ENCODE measurements at places on chromosomes 4 and X.

- no peak for DNase-seq
Observed at GRCh38 chrX:153495903-153496589, 1.3 kb downstream of the BGN start.

DNA sequence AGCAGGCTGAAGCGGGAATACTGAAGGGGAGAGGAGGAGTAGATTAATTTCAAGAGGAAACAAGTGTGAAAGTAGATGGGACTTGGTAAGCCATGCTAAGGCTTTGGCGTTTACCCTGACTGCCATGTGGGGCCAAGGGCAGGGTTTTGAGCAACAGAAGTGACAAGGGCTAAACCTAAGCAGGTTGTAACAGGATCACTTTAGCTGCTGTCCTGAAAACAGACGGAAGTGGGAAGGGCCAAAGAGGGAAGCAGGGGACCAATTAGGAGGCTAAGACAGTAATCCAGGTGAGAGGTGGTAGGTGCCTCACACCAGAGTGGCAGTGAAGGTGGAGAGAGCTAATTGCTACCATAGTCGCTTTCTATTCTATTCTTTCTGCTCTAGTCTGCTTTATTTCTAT lies 166.5 kb downstream of the PJA1 start:
- DNase-seq = no peak

GRCh38 chr4:70705183-70706043 lies 16.4 kb upstream of the RUFY3 start:
- DNase-seq = peak; percentile 61

- DNase-seq = peak; percentile 85
Observed at GRCh38 chr4:75630174-75630936, at the start of gene CDKL2. TSS of gene CDKL2 (minus strand) at chr4:75630528. CDS start at chr4:75625988, 4,540 bp downstream.

DNA sequence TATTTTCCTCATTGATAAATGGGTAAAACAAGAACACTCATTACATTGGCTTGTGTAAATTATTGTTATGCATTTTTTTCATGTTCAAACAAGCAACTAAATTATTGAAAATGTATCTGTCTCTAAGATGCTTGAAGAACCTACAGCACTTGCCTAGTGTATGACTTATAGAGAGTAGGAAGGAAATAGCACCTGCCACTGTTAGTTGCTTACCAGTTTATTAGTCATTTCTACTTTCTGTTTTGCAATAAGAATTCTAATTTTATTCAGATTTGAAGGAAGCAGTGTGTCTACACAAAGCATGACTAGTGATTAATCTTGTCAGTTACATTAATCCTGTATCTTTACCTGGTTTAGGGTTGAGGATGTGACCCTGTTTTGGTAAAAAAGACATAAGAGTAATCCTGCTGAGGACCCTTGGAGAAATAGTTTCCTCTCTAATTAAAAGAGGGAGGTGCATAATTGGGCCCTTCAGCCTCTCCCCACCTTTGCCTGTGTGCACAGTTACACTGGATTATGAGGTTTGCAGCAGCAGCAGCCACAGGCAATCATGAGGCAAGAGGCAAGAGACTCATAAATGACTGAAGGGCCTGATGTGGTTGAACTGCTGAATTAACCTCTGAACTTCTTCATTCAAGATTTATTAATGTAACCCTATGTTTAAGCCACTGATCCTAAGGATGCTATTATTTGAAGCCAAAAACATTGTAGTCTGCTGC lies 1202.1 kb downstream of the ADGRL3 start:
- no peak for DNase-seq

GRCh38 chr4:150297861-150298474 lies 219.7 kb downstream of the DCLK2 start:
- DNase-seq = no peak

GRCh38 chrX:21155916-21156315 lies 218.3 kb upstream of the CNKSR2 start:
- no peak for DNase-seq

- no peak for DNase-seq
Observed at GRCh38 chr4:40675166-40675565, 45.5 kb upstream of the RBM47 start.

GRCh38 chr4:104589264-104589868 lies 94.7 kb upstream of the CXXC4 start:
- DNase-seq = no peak

- no peak for DNase-seq
Observed at GRCh38 chrX:53257670-53258423, 23.5 kb downstream of the IQSEC2 start.

- no peak for DNase-seq
Observed at GRCh38 chr4:176467001-176467400, 147.2 kb downstream of the SPCS3 start.

GRCh38 chr4:76952071-76952470 lies 2.5 kb downstream of the SEPTIN11 start:
- DNase-seq = no peak

DNA sequence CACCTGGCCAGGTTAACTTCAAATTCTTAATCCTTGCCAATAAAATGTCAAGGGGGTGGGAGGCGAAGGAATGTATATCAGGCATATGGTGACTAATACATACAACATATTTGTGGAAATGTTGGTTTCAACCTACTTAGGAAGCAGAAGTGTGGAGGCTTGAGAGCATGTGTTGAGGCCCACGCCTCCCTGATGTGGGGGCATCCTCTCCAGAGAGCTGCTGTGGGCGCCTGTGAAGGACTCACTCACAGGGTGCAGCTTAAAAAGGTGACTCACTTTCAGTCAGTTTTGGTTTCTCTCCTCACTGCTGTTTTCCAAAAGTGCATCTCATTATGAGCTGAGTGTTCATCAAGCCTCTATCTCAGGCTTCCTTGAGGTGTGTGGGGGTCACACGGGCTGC lies 27.5 kb downstream of the LNX1 start:
- peak; percentile 18 for DNase-seq

DNA sequence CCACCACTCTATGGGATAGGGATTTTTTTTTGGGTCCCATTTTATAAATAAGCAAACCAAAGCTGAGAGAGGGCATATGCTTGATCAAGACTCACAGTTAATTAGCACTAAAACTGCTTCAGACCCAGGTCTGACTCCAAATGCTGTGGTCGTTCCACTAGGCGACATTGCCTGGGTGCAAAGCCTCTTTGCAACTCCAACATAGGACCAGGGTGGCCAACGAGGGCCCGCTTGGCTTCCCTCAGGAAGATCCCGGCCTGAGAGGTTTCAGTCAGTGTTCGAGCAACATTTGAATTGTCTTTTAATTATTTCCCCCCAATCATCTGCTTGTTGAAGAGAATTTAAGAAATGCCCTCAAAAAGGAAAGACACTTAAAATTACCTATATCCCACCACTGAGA lies 11.2 kb downstream of the PJA1 start:
- DNase-seq = no peak

GRCh38 chr4:28226962-28227361 lies 1366.3 kb downstream of the STIM2 start:
- no peak for DNase-seq

DNA sequence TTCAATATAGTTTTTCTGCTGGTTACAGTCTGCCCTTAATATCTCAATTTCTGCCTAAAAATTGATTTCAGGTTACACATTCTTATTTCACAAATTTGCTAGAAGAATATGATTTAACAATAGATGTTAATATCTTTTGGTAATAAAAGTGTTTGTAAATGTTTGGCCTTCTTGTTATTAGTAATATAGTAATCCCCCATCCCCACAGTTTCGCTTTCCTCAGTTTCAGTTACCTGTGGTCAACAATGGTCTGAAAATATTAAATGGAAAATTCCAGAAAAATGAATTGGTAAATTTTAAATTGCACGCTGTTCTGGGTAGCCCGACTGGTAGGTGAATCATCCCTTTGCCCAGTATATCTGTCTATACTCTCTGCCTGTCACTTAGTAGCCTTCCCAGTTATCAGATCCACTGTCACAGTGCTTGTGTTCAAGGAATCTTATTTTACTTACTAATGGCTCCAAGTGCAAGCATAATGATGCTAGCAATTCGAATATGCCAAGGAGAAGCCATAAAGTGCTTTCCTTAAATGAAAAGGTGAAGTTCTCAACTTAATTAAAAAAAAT lies 3.5 kb upstream of the BMP2K start:
- no peak for DNase-seq

DNA sequence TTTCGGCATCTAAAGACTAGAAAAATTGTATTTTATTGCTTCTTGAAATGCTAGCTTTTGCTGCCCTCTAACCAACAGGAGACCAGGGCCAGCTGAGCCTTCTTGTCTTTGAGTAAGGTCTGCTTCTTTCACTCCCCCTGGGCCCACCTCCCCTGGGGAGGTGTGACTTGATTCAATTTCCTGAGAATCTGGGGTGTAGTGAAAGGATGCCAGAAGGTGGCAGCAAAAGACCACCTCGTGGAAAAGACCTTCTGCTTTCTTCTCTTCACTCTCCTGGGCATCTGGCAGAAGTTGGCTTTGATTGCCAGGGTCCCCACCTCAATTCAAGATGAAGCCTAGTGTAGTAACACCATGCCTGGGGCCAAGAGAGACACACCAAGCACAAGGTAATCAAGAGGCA lies 96.5 kb upstream of the MAOA start:
- DNase-seq = peak; percentile 12

DNA sequence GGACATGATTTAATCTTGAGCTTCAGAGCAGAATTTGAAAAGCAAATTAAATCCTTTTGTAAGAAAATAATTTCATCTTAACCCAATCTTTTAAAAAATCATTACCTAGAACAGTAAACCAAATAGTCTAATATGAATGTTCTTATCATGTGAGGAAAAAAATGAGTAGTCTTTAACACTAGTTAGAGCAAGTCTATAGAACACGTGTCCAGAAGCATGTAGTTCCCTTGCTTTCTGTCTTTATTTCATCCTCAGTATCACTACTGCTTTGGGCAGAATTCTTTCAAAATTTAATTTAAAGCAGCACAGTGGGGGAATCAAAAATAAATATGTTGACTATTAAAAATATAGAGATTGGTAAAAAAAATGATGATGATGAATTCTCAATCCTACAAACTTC lies 2.1 kb downstream of the RBM47 start:
- DNase-seq = no peak

- DNase-seq = no peak
Observed at GRCh38 chr4:39502019-39502663, 25.1 kb downstream of the UGDH start.

All from stimulated activated CD8-positive, alpha-beta memory T cell treated with anti-CD3 and anti-CD28 coated beads, Interleukin-15, amount 100 ng/mL, for 48 hours (primary cell).